Suprapubic skin (tissue), 4 donors: ENCODE measurements at places on chromosomes 4 and X. TPM values are rescaled to one million over a fixed set of nuclear protein-coding genes. Genes with fewer than 3 reads are reported as not detected.

The RBM47 gene
- total RNA-seq: 40.2 TPM

GRCh38 chr4:38983291-38983690 is 48.9 kb downstream of the TMEM156 start:
- DNase-seq: no peak

The GAGE12E gene
- total RNA-seq: not detected

The FAM156A gene
- total RNA-seq: 34.6 TPM

- no peak for DNase-seq
Observed at GRCh38 chrX:31154946-31155345, 83.1 kb upstream of the FTHL17 start.

The MEPE gene
- not detected for total RNA-seq
